Stimulated activated CD4-positive, alpha-beta T cell treated with anti-CD3 and anti-CD28 coated beads, Interleukin-1b, Interleukin-23, amount 100 ng/mL, for 1 hour (primary cell): ENCODE measurements at places on chromosomes 11 and 22.

GRCh38 chr11:128579798-128580504 lies 7.4 kb downstream of the ETS1 start:
- DNase-seq = no peak

- no peak for DNase-seq
These were observed 80.3 kb downstream of the CADM1 start for GRCh38 chr11:115423728-115424459.

- DNase-seq = no peak
These were observed 135.1 kb downstream of the BCR start for GRCh38 chr22:23315341-23315917.

DNA sequence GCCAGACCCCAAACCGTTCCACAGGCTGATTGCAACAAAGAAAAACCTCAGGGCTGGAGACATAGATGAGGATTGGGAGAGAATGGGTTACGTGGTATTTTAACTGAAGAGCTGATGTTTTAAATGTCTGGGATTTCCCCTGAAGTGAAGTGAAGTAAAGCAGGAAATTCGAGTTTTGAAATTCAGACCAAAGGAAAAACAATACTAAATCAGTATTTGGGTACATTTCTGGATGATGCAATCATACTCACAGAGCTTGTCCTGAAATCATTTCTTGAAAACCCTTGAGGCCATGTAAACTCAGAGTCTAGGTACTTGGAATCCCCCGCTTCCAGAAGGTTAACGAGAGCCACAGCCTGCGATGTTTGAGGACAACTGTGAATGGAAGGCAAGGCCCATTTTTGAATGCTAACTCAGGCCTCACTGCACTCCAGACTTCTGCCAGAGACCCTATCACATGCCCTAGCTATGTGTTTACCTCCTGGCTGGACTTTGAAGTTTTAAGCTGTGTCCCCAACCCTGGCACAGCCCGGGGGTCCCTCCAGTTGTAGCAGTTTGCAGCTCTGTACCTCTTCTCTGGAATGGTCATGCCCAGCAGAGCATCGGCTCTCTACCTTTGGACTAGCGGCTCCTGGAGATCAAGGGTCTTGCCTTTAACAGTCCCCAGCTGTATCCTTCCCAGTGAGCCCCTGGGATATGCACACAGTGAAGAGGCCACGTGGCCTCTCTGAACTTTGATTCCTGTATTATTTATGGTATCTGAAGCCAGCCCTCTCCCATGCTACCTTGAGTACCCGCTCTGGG lies 5.4 kb upstream of the FTH1 start:
- DNase-seq = no peak

DNA sequence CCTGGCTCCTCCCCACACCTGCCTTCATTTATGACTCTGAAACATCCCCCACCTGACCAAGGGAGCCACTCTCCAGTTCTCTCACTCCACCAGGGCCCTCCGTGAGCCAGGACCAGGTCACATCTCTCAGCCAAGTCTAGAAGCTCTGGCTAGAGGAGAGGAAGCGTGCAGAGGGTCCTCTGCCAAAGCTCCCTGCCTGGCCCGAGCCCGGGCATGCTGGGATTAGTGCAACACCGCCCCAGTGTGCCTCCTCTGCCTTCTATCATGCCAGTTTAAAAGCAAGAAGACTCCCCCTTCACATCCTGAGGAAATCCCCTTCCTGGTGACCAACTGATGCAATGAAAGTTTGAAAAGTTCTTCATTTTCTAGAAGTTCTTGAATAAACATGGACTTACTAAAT lies 23.5 kb downstream of the TP53AIP1 start:
- DNase-seq = no peak

- DNase-seq = no peak
These were observed 426.4 kb downstream of the AASDHPPT start for GRCh38 chr11:106503901-106504300.

DNA sequence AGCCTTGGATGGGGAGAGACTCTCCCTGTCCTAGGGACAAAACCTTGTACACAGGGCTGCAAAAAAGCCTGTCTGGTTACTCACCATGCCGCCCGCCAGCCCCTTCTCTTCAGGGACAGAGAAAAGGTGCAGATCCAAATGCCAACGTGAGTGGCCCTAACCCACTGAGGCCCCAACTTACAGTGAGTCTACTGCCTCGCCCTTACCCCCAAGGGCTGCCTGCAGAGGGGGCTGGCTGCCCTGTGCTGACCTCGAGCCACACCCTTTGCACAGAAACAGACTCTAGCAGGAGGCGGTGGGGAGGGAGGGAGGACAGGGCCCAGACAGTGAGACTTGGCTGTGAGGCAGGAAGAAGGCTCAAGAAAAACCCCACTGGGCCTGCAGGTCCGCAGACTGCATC lies 13.6 kb upstream of the CHST1 start:
- DNase-seq = no peak

GRCh38 chr11:122720107-122720881 lies 64.8 kb downstream of the UBASH3B start:
- no peak for DNase-seq

GRCh38 chr22:46230262-46230901 lies 19.7 kb downstream of the CDPF1 start:
- DNase-seq = no peak

DNA sequence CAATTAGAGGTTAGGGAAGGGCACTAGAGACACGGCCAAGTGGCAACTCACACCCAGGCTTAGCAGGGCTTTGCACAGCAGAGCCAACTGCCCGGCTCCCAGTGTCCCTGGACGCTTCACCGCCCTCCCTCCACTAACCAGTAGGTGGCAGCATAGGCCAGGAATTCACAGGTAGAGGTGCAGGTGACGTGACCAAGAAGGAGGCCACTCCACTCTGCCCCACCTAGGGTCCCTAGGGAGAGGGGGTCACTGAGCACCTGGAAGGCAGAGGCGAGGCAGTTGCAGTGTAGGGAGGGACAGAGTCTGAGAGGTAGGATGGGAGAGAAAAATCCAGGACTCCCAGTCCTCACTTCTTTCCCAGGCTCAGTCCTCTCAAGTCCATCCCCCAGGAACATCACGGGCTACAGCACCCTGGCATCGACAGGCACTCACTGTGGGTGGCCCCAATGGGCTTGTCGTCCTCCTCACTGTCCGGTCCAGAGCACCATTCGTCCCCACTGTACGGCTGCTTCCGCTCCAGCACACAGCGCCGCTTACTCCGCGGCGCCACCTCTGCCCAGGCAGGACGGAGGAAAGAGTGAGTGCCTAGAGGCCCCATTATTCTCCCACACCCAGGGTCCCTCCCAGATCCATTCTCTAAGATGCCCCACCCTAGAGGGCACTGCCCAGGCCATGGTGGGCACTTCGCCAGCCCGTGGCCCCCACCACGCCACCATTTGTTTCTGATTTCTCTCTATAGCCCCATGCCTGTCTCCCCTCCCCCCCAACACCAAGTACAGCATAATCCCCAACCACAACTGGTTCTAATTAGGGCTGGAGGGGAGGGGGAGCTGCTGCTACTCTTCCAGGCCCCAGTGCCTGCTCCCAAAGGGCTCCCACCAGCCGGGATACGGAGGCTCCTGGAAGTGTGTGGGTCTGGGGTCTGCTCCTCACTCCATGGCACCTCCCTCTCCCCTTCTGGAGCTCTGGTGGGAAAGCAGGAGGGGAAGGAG lies 18.4 kb downstream of the BCL9L start:
- DNase-seq = peak; percentile 85

- DNase-seq = no peak
These were observed 39.1 kb downstream of the DIXDC1 start for GRCh38 chr11:111976119-111976766.

DNA sequence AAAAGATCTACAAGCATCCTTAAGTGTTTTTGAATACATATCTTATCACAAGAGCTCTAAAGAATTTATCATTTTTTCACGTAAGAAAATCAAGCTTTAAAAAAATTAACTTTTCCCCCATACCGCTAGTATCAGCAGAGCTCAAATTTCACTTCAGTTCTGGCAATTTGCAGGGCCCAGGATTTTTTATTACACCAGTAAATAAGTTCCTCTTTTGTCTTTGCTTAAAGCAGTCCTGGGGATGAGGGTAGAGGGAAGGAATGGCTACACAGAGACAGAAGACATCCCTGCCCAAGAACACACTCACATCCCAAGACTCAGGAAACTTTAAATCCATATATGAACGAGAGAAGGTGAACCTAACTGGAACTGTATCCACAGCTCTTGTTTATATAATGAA lies 22.6 kb upstream of the SORL1 start:
- DNase-seq = no peak

DNA sequence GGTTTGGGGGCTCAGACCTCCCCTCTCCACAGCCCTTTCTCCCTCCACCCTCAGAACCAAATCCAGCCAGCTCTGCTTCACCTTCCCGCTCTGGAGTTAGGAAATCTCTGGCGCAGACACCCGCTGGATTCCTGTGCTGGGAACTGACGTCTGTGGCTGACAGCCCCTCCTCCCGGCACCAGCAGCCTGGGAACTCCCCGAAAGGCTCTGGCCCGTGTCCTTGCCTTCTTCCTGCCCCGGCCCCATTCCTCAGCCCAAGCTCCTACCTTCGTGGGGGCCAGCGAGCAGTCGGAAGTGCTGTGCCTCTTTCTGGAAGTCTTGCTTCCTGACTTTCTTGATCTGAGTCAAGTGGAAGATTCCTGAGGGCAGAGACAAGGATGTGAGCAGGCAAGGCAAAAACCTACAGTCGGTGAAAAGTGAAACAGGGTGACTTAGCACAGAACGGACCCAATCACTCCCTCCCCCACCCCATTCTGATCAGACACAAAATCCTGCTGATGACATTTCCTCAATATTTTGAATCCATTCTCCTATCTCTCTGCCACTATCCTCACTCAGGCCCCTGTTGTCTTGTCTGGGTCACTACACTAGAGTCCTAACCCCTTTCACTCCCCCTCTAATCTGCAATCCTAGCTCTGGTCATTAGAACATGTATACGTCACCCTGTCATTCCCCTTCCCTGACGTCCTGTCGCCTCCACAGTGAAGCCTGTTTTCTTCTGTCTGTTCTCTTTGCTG lies 34.1 kb downstream of the CHRDL2 start:
- no peak for DNase-seq

DNA sequence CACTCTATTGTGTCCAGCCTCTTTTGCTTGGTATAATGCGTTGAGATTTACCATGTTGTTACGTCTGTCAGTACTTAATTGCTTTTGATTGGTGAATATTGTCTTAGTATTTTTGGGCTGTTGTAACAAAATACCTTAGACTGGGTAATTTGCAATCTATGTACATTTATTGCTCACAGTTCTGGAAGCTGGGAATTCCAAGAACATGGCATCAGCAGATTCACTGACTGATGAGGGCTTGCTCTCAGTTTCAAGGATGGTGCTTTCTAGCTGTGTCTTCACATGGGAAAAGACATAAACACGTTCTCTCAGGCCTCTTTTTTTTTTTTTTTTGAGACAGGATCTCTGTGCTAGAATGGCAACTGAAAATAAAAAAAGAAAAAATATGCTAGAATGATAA lies 46.7 kb upstream of the INCENP start:
- no peak for DNase-seq

DNA sequence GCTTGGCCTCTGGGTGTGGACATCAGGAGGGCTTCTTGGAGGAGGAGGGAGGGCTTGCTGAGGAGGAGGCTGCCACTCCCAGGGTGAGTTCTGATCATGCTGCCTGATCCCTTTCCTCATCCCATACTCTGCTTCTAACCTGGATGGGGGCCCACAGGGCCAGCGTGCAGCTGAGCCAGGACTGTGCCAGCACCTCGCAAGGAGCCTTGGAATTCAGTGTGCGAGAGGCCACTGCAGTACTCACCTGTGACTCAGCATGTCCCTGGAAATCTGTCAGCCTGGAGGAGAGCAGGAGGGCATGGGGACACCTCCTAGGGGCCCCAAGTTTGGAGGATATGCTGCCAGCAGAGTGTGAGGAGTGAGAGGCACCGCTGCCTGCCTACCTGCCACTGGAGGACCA lies 4.2 kb upstream of the GAB4 start:
- no peak for DNase-seq

GRCh38 chr22:39252461-39253434 lies 8.0 kb upstream of the PDGFB start:
- DNase-seq = no peak

DNA sequence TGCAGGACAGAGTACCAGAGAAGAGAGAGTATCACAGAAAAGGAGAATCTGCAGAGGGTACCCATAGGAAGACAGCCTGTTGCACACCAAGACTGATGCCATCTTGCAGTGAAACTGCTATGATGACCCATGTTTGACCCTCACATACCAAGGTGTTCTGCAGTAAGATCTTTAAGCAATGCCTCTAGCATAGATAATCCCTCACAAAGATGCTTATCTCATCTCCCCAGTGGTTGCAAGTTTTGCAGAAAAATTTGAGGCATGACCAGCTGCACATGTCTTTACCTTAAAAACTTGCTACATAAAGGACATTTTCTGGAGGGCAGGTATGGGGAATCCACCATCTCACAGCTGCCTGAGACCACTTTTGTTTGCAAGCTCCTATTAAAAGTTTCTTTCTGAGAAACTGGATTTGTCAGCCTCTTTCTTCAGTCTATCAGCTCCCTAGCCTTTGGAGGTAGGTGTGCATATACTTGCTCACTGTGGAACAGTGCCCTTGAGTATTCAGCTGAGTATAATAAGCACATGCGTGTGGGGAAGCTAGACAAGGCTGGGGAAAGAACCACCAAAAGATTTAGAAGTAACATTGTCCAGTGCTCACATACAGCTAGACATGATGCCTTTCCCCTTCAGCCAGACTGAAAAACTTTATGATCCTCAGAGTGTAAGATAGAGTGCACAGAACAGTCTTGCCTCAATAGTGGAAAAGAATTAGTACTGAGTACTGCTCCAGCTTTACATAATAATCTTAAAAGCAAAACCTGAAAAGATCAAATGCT lies 100.3 kb upstream of the TEAD1 start:
- no peak for DNase-seq

GRCh38 chr11:119974051-119974450 lies 163.9 kb downstream of the TRIM29 start:
- DNase-seq = no peak

- DNase-seq = no peak
These were observed 200.5 kb downstream of the KCNA4 start for GRCh38 chr11:29816359-29816758.

DNA sequence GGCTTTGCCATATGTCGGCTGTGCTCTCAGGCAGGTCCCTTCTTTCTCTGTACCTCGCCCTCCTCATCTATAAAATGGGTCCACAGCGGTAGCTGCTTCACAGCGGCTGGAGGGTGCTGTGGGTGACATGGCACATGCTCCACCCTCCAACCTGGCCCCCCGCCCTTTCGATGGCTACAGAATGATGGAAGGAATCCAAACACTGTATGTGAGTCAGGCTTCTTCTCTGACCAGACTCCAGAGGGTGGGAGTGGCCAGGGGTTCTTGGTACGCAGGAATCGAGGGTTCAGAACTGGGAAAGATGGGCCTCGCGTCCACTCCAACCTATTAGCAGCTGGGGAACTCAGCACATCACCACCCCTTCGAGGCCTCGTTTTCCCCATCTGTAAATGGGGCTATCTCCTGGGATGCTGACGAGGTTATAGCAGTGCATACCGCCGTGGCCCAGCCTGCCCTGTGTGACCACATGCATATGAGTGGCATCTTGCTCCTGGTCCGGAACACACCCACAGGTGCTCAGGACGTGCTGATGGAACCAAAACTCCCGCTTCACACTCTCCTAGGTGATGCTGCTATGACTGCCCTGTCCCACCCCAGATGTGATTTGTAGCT lies 26.4 kb downstream of the MN1 start:
- DNase-seq = no peak
